ENCODE measurements at places on chromosomes 11 and 22.

- DNase-seq: no peak
Observed at GRCh38 chr22:49480896-49481658, 346.6 kb downstream of the BRD1 start.

DNA sequence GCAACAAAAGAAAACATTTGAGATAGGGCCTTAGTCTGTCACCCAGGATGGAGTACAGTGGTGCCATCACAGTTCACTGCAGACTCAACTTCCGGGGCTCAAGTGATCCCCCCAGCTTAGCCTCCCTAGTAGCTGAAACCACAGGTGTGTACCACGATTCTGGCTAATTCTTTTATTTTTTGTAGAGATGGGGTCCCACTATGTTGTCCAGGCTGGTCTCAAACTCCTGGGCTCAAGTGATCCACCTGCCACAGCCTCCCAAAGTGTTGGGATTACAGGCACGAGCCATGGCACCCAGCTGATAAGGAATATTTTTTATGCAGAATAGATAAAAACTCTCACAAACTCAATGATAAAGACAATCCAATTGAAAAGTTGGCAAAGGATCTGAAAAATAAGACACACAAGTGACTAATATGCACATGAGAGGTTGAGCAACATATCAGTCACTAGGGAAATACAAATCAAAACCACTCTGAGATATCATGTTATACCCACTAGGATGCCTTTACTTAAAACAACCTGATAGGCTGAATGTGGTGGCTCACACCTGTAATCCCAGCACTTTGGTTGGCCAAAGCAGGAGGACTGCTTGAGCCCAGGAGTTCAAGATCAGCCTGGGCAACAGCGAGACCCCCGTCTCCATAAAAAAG lies 33.9 kb upstream of the CLTCL1 start:
- DNase-seq: no peak

- no peak for DNase-seq
Observed at GRCh38 chr22:46465793-46466192, 71.6 kb downstream of the CELSR1 start.

GRCh38 chr11:64263947-64264317 lies 12.6 kb downstream of the PLCB3 start:
- DNase-seq: no peak

GRCh38 chr22:49037701-49038245 lies 789.9 kb downstream of the BRD1 start:
- DNase-seq: no peak

DNA sequence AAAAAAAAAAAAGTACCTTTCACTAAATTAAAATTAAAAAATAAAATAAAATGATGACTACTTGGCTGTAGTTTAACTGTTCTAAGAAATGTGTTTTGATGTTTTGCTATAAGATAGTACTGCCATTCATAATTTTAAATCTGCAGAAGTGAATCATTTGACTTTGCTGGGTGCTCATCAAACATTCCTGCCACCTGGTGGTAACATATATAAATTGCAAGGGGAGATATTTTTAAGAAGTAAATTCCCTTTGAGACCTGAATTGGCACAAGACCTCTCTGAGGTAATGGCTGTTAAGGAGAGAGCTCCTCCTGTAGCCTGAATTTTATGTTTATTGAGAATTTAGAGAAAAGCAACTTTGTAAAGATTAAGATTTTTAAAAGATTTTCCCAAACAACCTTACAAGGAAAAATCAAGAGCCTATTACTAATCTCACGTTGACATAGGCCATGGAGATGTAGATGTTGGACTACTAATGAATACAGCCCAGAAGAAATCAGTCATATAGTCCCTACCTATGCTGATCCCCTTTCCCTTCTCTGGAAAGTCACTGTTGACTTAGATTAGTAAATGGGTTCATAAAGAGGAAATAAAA lies 11.9 kb upstream of the NARS2 start:
- DNase-seq: peak; percentile 9

- peak; percentile 75 for DNase-seq
Observed at GRCh38 chr11:118916842-118917388, 8.8 kb downstream of the BCL9L start.

DNA sequence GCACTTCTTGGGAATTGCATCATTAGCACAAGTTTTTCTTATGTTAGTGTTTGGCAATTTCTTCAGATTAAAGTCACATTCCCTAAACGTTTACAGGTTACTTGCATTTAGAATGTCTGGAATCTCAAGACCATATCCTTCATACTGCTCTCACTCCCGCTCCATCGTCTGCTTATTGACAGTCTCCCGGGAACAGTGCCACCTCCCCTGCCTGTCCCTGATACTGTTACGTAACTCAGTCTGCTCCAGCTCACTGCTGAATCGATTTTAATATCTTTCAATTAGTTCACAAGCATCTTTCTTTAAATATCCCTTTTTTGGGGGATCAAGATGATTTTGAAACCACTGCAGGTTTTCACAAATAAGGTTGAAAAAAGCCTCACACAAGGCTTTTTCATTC lies 48.2 kb downstream of the GLYATL2 start:
- DNase-seq: no peak
